ENCODE measurements at places on chromosomes 4 and X. TPM values are rescaled to one million over a fixed set of nuclear protein-coding genes. Genes with fewer than 3 reads are reported as not detected.

Gene DHX15
- total RNA-seq = 101 TPM

Gene CXCR3
- 0.11 TPM for total RNA-seq

Gene DLG3
- total RNA-seq = 9.1 TPM

Gene FREM3
- total RNA-seq = not detected
